ENCODE measurements at places on chromosomes 7 and 10.

GRCh38 chr7:152594801-152595200 lies 81.1 kb downstream of the XRCC2 start:
- DNase-seq: no peak

DNA sequence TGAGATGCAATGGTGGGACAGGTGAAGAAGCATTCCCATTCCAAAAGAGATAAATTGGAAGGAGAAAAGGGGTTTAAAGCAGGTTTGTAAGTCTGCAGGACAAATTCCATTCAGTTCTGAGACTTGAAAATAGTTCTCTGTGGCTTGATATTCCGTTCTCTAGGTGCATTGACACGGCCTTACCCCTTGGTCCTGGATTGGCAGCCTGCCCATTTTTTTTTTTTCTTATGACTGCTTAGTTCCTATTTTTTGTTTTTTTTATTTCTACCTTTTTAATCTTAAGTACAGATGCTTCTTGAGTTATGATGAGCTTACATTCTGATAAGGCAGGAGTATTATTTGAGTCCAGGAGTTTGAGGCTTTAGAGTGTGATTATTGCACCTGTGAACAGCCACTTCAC lies 70.6 kb downstream of the MLLT10 start:
- no peak for DNase-seq

GRCh38 chr10:6402349-6402709 lies 177.7 kb downstream of the PRKCQ start:
- no peak for DNase-seq

DNA sequence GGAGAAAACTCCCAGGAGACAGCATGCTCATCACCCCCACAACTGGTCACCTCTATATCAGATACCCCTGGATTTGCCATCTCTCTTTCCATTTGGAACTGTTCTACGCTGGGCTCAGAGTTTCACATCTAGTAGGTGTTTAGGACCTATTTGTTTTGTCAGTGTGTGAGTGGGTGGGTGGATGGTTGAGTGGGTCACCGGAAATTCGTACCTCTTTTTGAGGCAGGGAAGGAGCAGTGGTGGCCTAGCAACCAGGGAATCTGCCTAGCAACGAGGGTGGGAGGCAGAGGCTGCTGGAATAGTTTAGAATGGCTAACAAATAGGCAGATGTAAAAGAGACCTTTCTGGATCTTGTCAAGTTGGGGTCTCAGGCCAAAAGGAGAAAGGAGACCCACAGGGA lies 23.2 kb upstream of the SLF2 start:
- DNase-seq: peak; percentile 46

- DNase-seq: no peak
Observed at GRCh38 chr10:124510759-124511158, 49.1 kb downstream of the LHPP start.

DNA sequence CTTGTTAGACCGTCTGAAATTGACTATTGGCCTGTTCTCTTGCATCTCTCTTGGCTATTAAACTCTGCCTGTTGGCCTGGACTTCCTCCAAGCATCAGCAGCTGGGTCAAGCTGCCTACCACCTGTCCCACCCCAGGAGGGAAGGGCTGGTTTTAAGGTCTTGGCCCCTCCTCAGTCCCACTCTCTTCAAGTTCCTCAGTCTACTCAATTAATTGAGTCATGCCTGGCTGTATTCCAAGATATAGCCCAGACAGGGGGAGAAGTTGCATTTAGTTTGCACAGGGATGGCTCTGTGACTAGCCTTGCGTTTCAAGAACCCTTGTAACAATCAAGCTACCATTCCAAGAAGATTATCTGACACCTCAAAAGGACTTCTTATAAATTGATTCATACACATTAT lies 113.8 kb upstream of the GLI3 start:
- DNase-seq: no peak

DNA sequence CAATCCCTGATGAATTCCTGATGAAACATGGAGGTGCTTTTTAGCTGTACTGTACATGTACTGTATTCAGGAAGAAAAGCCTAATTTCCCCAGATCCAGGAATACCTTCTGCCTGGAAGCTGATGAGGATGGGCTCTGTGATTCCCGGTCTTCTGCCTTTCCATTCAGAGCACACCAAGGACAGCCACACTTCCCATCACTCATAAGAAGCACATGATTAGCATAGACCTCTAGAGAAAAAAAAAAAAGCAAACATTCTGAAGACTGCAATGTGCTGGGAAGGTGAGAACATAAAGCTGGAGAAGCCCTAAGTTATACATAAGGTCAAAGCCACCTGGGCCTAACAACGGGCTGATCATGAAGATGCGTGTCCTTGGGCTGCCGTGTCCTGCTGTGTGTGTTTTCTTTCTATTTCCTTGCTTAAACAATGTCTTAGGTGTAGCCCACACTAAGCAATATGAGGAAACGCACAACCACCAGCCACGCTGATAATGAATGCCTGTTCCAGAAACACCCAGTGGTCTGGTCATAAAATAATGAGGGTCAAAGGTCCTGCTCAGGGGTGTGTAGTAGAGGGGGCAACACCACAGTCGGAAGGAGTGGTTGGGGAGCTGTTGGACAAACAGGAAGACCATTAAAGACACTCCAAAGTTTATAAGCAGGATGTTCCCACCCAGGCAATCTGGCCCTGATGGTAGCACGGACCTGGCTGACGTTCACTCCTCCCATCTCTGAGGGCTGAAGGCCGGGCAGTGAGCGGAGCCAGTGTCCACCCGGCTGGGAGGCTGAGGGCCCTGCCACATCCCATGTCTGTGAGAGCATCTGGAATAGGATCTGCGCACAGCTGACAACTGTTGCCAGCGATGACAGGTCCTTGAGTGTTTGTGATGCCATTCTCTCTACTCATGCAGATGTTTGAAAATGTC lies 7.9 kb downstream of the PKD1L1 start:
- no peak for DNase-seq

- DNase-seq: peak; percentile 48
Observed at GRCh38 chr10:110651044-110651958, 7.2 kb downstream of the RBM20 start.

DNA sequence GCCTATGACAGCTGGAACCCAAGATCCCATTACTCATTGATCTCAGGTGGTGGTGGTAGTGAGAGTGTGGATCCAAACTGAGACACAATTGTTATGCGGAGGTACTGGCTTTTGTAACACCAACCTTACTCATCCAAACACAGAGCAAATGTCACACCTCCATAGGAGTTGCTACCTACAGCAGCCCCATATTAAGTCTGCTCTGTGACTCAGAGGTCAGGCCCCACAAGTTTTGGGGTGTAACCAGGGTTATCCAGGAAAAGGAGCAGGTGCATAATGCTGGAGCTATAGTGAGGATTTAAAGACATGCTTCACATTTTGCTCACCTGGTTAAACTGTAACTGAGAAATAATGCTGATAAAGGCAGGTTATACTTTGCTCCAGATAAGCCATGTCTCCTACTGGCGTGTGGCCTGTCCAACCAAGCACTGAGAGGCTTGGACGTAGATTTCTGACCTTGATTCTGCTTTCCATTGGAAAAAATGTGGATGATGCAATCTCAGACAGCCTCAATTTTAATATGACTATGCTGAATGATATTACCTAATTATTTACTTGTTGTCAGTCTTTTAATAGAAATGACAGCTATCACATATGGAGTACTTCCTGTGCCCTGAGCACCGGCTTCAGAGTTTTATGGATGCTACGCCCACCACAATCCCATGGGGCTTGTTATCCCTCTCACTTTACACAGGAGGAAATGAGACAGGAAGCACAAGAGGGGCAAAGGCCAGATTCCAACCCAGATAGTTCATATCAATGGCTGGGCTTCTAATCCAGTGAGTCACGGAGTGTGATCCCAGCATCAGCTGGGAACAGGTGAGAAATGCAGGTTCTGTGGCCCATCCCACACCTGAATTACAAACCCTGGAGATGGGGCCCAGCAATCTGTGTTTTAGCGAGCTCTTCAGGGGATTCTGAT lies 181.3 kb downstream of the CHN2 start:
- DNase-seq: peak; percentile 68
